ENCODE measurements at places on chromosomes 12 and 14.
A peak's percentile ranks its signal among the peaks of the same experiment; 100 is the strongest.

- no peak for DNase-seq
Measured at GRCh38 chr12:67068204-67068731, 200.9 kb upstream of the CAND1 start.

DNA sequence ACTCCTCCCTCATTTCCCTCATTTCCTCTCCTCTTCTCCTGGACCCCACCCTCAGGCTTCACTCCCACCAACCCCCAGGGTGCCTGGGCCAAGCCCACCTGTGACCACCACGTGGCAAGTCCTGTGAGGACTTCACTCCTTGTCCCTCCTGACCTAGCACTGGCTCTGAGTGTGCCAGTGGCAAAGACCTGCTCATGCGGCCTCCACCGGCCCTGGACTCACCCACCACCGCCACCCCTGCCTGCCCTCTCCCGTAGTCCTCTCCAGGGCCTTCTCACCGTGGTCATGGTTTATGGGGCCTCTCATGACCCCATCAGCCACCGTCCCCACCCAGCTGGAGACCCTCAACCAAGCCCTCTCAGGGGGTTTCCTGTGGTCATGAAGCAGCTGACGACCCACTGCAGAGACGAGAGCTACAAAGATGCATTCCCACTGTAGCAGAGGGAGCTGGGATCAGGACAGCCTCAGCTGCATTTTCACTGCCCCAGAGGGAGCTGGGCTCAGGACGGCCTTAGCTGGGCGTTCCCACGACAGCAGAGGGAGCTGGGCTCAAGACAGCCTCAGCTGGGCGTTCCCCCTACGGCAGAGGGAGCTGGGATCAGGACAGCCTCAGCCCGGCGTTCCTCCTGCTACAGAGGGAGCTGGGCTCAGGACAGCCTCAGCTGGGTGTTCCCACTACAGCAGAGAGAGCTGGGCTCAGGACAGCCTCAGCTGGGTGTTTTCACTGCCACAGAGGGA, 3.2 kb upstream of the C14orf180 start:
- DNase-seq, result no peak

DNA sequence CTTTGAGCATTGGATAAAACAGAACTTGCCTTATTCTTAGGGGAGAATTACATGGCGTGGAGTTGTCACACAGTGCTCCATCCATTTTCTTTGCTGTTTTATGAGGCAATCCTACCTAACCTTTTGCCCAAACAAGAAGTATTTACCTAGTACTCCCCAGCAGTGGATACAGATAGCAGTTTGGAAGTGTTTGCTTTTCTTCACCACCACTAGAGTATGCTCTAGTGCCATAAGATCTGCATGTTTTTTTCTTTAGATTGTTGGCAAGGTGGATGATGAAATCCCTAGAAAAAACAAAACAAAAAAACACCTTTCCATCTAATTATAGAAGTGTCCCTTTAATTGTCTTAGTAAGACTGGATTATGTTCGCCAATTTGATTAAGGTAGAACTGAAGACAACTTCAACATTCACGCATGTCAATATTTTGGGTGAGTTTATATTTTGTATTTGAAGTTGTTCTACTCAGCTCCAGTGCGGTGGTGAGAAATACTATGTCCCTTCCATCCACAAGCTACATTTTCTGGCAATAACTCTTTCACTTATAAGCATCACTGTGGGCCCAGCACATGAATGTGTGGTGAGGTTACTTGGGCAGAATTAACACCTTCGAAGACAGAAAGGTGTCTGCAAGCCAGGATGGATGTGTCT, 23.6 kb upstream of the TMEM260 start:
- DNase-seq, result no peak

- no peak for DNase-seq
Measured at GRCh38 chr14:99907761-99908652, 114.8 kb downstream of the EML1 start.

DNA sequence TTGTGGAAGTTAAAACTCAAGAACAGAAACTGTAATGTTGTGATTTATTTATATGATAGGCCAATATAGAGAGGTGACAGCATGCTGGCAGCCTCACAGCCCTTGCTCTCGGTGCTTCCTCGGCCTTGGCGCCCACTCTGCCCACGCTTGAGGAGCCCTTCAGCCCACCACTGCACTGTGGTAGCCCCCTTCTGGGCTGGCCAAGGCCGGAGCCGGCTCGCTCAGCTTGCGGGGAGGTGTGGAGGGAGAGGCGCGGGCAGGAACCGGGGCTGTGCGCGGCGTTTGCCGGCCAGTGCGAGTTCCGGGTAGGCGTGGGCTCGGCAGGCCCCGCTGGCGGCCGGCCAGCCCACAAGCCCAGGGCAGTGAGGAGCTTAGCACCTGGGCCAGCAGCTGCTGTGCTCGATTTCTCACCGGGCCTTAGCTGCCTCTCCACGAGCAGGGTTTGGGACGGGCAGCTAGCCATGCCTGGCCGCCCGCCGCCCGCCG, 65.8 kb upstream of the SLC8A3 start:
- DNase-seq, result peak; percentile 9

DNA sequence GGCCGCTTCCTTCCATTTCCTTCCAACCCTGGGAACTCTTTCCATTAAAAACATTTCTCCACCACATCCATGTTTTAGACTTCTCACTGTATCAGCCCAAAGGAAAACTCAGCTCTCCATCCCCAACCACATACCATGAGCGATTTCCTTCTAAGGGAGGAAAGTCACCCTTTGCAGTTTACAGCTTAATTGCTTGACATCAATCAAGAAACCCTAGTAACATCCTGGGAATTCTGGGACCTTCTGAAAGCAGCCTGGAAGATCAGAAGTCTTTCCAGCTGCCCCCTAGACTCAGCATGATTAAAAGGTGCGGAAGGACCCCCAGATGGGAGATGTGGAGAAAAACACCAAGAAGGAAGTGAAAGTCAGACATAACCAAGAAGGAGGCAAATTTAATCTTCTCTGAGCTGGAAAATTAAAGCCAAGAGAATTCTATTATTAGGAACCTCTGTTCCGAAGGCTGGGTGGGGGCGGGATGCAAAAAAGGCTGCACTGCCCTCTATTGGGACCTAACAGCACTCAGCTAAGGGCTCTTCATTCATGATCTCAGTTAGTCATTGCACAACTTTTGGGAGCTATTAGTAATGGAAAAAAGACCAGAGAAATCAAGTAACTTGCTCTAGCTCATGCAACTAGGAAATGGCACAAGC, 73.3 kb upstream of the PLXNC1 start:
- DNase-seq, result no peak

- no peak for DNase-seq
Measured at GRCh38 chr12:47387994-47388393, 308.2 kb upstream of the AMIGO2 start.

- no peak for DNase-seq
Measured at GRCh38 chr12:111437816-111438454, 32.2 kb downstream of the SH2B3 start.

- DNase-seq, result no peak
Measured at GRCh38 chr12:32559434-32559833, 119.7 kb upstream of the DNM1L start.

- no peak for DNase-seq
Measured at GRCh38 chr14:104023325-104024055, 62.0 kb upstream of the ASPG start.

GRCh38 chr14:61308198-61308597, 13.2 kb upstream of the PRKCH start:
- no peak for DNase-seq

- DNase-seq, result no peak
Measured at GRCh38 chr14:49997991-49998390, 105.1 kb downstream of the ARF6 start.

DNA sequence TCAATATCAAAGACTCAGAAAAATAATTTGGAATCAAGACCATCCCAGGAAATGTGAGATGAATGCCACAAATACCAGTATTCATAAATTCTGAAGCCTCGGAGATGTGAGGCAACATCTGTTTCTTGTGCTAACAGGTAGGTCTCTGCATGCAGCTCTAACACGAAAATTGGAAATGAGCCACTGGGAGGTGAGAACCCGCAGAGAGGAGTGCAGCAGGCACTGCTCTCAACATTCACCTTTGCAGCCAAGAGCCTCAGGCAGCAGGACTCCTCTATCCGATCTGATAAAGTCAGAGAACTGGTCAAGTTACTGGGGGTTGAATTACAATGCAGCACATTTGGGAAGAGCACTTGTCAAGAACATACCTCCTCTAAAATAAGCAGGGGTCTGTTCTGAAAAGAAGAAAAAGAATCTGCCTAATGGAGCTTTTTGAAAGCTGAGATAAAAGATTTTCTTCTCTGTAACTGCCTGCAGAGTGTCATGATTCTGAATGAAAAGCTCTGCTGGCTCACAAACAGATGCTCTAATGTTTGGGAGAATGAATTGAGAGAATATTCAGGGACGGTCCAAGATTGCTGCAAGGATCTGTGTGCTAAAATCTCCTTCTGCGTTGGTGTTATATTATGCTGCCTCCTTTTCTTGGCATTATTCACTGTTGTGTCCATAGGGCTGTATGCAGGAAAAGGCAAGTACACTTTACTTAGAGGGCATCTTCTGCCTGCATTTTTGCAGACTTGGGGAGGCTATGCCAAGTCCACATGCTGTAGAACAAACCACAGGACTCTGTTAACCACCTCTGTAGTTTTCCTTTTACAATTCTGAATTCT, 209.6 kb upstream of the KRR1 start:
- no peak for DNase-seq

All from stimulated activated effector memory CD8-positive, alpha-beta T cell treated with anti-CD3 and anti-CD28 coated beads, Interleukin-12 subunit alpha, Interleukin-12 subunit beta, amount 100 ng/mL, for 72 hours (primary cell).